Thoracic aorta (tissue), 2 donors: ENCODE measurements at places on chromosomes 7 and 10.

GRCh38 chr10:1425879-1426278 is 311.4 kb downstream of the ADARB2 start:
- no peak for DNase-seq

- DNase-seq: no peak
Measured at GRCh38 chr7:47570649-47571050, 11.3 kb downstream of the TNS3 start.

GRCh38 chr10:52539463-52539862 is 225.4 kb downstream of the DKK1 start:
- no peak for DNase-seq

GRCh38 chr7:159040146-159040545 is 104.5 kb downstream of the VIPR2 start:
- no peak for DNase-seq

- no peak for DNase-seq
Measured at GRCh38 chr10:28214219-28214618, 88.6 kb downstream of the MPP7 start.

GRCh38 chr7:26646336-26647048 is 217.9 kb downstream of the SKAP2 start:
- DNase-seq: no peak

- no peak for DNase-seq
Measured at GRCh38 chr7:19095353-19095860, 22.0 kb downstream of the TWIST1 start.

DNA sequence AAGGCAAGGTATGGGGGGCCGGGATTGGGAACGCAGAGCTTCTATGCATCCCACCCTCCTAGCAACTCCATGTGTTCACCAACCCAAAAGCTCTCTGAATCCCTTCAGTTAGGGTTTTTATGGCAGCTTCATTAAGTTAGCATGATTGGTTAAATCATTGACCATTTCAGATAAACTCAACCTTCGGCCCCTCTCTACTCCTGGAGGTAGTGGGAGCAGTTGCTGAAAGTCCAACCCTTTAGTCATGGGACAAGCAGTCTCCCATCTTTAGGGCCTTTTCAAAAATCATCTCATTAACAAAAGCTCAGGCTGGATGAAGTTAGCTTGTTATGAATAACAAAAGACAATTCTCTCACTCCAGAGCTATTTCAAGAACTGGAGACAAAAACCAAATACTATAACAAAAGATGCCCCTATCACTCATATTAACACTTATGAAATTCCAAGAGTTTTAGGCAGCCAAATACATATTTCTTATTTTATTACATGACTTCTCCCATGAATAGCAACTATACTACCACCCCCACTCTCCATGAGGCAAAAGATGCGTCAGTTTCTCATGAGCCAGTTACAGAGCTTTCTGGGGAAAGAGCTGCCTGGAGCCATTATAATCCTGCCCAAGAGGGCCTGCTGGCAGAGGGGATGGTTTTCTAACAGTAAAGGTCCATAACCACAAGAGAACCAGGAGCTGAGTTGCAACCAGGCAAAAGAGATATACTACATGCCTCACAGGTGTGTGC is 44.6 kb downstream of the SLC16A12 start:
- DNase-seq: no peak

- no peak for DNase-seq
Measured at GRCh38 chr7:140455743-140456142, 23.6 kb downstream of the MKRN1 start.

- DNase-seq: no peak
Measured at GRCh38 chr10:14705548-14706230, 69.0 kb downstream of the FAM107B start.

DNA sequence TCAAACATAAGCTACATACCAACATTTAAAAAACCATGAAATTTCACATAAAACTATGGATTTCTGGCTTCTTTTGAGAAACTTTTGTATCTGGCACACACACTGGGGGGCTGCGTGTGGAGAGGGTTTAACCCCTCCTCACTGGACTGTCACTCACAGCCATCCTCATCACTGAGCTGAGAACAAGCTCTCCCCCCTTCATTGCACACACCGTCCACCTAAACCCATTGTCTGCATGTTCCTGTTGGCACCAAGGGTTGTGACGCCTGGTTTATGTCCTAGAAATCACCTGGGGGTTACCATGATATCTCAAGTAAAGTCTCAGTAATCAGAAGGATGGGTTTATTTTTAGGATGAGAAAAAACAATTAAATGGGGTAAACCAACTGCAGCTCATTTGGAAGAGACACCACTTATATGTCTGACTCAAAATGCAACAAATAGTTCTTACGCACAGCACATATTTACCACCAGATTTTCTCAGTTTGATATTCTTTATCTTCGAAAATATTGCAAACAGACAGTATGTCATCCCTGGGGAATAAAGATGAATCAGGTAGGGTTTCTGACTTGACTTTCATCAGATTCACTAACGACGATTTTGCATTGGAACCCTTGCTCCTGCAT is 218.5 kb upstream of the KLF6 start:
- DNase-seq: no peak

GRCh38 chr10:132271458-132272230 is 36.1 kb downstream of the STK32C start:
- no peak for DNase-seq

- DNase-seq: no peak
Measured at GRCh38 chr10:52261362-52261761, 52.7 kb upstream of the DKK1 start.

- DNase-seq: no peak
Measured at GRCh38 chr7:7321681-7322080, 139.3 kb downstream of the C1GALT1 start.

DNA sequence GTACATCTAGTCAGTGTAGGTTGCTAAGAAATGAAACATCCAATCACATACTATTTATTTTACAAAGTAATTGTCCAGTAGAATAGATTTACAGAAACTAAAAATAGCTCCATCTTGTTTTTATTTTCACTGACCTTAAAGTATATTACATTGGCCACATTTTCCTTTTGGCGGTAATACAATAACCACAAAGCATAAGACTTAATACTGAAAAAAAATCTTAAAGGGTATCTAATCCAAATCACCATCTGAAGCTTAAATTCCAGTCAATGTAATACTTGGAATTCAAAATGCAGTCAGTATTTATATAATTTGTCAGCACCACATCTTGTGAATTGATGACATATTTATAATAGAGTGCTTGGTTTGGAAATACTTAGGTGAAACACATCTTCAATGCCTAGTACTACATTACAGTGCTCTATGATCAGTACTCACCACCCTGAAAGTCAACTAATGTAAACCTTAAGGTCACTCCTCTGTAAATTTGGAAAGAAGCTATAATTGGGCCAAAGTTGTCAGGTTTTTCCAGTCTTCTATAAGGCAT is 8.9 kb downstream of the ANKMY2 start:
- no peak for DNase-seq

DNA sequence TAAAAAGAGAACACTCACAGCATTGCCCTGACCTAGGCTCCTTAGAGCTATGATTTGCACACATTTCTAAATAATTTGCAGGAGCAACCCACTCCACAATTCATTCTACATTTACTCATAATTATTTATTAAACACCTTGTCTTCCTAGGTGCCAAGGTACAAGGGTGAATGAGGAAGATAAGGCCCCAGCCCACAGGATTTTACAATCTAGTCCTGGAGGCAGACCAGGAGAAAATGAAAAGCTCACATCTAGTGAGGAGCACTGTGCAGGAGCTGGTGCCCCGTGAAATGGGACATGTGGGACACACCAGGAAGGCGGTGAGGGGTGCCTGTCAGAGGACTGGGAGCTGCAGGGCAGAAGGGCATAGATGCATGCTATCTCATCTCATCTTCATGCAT is 59.7 kb upstream of the LRRC18 start:
- DNase-seq: no peak

GRCh38 chr7:47690902-47691558 is 109.1 kb upstream of the TNS3 start:
- DNase-seq: no peak

DNA sequence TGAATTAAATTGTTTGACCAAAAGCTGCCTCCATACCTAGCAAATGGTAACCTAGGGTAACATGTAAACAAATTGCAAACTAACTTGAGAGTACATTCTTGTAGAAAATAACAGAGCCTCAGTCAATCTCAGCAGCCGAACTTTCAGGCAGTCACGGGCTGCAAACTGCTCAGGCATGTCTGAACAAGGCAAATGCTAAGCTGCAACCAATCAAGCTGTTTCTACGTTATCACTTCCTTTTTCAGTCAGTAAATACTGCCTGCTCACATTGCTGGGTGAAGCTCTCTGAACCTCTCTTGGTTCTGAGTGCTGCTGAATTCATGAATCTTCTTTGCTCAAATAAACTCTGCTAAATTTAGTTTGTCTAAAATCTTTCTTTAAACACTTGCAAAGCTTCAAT is 1212.4 kb downstream of the SORCS1 start:
- DNase-seq: no peak

GRCh38 chr7:91319351-91319750 is 55.1 kb downstream of the FZD1 start:
- DNase-seq: no peak

- peak; percentile 61 for DNase-seq
Measured at GRCh38 chr7:158782761-158783401, 46.4 kb downstream of the ESYT2 start.

DNA sequence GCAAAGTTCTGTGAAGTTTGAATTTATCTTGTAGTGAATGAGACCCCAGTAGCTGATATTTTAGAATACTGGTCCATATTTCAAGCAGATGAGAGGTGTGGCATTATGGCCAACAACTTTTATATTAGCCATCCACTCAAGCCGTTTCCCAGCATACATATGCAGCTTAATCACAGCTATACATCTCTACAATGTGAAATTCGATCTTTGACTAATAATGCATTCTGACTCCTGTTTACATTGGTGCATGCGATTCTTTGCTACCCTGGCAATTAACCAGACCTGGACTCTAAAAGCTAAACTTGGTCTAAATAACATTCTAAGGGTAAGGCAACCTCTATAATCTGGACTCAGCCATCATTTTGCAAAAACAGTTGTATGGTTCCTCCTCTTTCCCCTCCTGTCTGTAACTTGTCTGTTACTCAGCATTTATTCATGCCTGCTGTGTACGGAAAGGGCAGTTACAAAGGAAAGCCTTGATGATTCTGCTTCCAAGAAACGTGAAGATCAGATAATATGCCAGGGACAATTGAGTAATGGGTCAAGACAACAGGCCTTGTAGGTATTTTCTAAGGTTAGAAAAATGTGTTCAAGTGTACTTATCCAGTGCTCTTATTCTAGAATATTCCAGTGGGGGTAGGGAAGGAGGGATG is 50.6 kb downstream of the PNLIPRP2 start:
- DNase-seq: no peak

- DNase-seq: no peak
Measured at GRCh38 chr7:15922002-15922401, 235.5 kb upstream of the MEOX2 start.

- no peak for DNase-seq
Measured at GRCh38 chr7:91565499-91566401, 301.5 kb downstream of the FZD1 start.

DNA sequence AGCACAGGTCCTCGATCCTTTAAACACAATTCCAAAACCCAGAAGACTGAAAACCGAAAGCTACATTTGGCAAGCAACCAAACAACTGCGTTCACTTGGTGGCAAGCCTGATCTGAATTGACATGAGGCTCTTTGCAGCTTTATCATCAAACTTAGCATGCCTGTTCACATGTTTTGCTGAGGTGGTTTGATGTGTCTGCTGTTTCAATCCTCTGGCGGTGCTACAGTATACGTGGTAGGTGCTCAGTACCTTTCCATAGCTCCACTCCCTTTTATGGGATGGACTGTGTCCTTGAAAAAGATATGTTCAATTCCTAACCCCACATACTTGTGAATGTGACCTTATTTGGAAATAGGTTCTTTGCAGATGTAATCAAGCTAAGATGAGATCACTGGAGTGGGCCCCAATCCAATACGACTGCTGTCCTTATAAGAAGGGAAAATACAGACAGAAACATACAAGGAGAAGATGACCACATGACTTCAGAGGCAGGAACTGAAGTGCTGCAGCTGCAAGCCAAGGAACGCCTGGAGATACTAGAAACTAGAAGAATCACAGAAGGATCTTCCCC is 33.4 kb downstream of the CCDC6 start:
- DNase-seq: peak; percentile 81

DNA sequence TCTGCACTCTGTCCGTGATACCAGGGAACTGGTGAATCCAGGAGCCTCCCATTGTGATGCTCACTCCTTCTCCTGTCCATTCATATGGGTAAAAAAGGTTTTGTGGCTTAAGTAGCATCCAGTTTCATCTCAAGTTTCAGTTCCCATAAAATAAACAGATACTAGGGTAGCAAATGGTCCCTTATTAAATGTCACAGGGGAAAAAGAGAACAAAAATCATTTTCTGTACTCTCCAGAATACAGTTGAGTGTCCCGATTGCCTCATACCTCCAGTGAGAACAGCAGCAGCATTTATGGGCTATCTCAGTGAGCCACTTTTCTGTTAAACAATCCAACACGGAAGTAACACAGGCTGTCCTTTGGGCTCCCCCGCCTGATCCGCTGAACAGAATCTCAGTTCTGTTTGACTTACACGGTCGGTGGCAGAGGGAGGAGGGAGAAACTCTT is 179.6 kb downstream of the CELF2 start:
- no peak for DNase-seq

DNA sequence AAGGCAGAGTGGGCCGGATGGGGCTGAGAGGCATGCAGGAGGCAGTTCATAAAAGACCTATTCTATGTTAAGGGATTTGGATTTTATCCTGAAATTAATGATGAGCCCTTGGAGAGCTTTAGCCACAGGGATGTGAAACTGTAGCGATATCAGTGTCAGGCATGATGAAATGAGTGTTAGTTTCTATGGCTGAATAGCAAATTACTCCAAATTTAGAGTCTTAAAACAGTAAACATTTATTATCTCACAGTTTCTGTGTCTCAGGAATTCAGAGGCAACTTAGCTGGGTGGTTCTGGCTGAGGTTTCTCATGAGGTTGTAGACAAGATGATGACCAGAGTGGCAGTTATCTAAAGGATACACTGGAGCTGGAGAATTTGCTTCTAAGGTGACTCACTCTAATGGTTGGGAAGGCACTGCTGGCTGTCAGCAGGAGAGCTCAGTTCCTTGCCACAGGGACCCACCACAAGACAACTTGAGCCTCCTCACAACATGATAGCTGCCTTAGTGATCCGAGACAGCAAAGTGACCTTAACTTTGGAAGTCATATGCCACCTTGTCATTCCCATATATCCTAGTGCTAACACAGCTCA is 36.7 kb upstream of the SFTPD start:
- no peak for DNase-seq

- no peak for DNase-seq
Measured at GRCh38 chr10:49552277-49552676, 13.4 kb upstream of the ERCC6 start.

DNA sequence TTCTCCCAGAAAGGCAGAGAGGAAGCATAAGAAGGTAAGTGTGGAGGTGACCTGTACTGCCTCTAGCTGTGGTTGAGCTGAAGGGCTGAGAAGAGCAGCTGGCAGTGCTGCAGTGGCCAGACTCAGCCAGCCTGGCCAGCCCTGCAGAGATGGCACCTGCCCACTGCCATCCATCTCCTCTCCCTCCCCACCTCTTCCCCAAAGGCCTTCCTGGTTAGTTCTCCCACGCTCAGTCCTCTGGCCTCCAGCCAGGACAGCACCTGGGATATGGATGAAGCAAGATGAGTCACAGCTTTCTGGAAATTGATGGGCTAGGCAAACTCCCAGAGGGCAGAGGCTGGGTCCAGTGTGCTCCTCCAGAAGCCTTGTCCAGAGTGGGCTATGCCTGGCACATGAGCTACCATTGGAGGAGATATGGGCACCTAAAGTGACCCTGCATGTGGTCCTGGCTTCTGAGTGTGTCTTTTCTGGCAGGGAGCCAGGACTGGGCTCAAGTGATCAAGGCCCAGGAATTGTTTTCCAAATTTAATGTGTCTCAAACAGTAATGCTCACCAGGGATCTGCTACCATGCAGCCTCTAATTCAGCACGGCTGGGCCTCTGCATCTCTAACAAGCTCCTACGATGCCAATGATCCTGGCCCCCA is 81.0 kb upstream of the CACUL1 start:
- no peak for DNase-seq
